Activated CD8-positive, alpha-beta T cell treated with anti-CD3 and anti-CD28 coated beads for 36 hours (primary cell): ENCODE measurements at places on chromosomes 4 and X. TPM values are rescaled to one million over a fixed set of nuclear protein-coding genes. Genes with fewer than 3 reads are reported as not detected.

- DNase-seq, result no peak
- no peaks in the 10 kb centered on the region for H3K4me1 ChIP-seq
- H3K4me3 ChIP-seq, result no peak overlapping the region
- H3K27ac ChIP-seq, result no peak overlapping the region
These were observed 89.5 kb downstream of the TASL start for GRCh38 chrX:30488092-30488491.

- H3K27me3 ChIP-seq, result peaks cover 4% of the 10 kb centered on the region
- no peaks in the 10 kb centered on the region for H3K36me3 ChIP-seq
- no peaks in the 10 kb centered on the region for H3K4me1 ChIP-seq
- no peak for DNase-seq
- no peak overlapping the region for H3K4me3 ChIP-seq
- no peak overlapping the region for H3K27ac ChIP-seq
These were observed 25.6 kb upstream of the MMRN1 start for GRCh38 chr4:89868999-89869589.

DNA sequence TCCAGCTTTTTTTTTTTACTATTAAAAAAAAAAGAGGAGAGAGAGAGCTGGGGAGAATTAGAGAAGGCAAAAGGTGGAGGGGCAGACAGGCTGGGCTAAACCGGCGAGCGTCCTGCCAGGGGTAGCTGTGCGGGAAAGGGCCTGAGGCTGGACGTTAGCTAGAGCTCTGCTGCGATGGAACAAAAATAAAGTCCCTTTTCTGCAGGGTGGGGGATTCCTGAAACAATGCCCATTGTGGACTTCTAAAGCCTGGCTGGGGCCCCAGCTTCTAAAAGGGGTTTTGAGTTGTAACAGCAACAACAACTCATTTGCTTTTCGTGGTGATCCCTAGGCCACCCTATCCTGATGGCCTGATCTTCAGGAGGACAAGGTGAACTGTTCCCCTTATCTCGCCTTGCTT is 311.7 kb downstream of the FBXW7 start:
- peaks cover 5% of the 10 kb centered on the region for H3K4me1 ChIP-seq
- no peaks in the 10 kb centered on the region for H3K36me3 ChIP-seq
- DNase-seq, result no peak
- no peak overlapping the region for H3K27ac ChIP-seq
- H3K27me3 ChIP-seq, result no peaks in the 10 kb centered on the region
- H3K4me3 ChIP-seq, result no peak overlapping the region

The NPNT gene
- total RNA-seq, result not detected

DNA sequence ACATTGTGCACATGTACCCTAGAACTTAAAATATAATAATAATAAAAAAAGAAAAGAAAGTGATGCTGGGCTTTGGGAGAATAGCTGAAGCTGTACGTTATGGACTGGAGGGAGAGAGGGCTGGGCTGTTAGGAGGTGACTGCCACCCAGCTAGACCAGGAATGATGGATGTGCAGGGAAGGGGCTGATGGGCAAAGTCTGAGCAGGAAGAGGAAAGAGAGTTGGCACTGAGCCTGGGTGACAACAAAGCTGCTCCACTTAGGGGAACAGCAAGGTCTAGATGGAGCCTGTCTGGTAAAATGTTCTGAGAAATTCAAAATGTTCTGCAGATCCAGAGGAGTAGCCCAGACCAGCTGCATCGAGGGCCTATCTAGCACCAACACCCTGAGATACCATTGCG is 32.3 kb downstream of the MED28 start:
- no peak for DNase-seq
- H3K4me1 ChIP-seq, result peaks cover 10% of the 10 kb centered on the region
- H3K27me3 ChIP-seq, result peaks cover 1% of the 10 kb centered on the region
- no peak overlapping the region for H3K27ac ChIP-seq

The SLC34A2 gene
- not detected for total RNA-seq
